ENCODE measurements at places on chromosomes 2 and 18. TPM values are rescaled to one million over a fixed set of nuclear protein-coding genes. Genes with fewer than 3 reads are reported as not detected.

DNA sequence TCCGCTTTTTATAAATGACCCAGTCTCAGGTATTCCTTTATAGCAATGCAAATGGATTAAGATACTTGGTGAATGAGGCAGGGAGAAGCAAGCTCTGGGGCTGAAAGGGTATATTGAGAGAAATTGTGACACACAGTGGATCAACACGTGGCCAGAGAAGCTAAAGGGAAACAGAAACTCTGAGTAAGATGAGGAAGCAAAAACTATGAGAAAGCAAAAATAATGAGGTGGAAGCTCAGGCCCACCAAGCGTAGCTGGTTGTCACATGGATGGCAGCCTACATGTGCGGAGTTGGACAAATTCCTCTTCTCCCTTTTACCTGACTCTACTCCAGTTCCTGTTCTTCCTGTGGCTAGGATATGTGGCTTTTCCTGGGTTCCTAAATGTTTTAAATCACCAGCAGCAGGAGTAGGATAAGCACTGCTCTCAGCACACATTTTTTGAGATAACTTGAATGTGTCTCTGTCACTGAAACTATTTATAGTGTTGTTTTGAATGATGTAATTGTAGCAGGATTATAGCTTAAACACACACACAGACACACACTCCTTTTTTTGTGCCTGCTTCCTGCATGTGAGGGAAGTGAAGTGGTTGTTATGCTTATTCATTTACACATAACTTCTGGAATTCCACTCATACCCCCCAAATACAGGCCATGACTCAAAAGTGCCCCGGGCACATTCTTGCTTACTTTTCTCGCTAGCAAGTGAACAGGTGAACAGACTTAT, 30.1 kb upstream of the EPC2 start:
- H3K4me3 ChIP-seq = no peak overlapping the region
- no peaks in the 10 kb centered on the region for H3K27me3 ChIP-seq
- peaks cover 4% of the 10 kb centered on the region for H3K4me1 ChIP-seq
- peak overlapping the region; percentile 76 for H3K27ac ChIP-seq

GRCh38 chr2:172403402-172403801, 24.0 kb upstream of the ITGA6 start:
- peaks cover 7% of the 10 kb centered on the region for H3K4me1 ChIP-seq
- H3K27ac ChIP-seq = peak overlapping the region; percentile 78
- H3K4me3 ChIP-seq = no peak overlapping the region
- no peak for DNase-seq
- H3K27me3 ChIP-seq = no peaks in the 10 kb centered on the region

- no peaks in the 10 kb centered on the region for H3K36me3 ChIP-seq
- H3K27ac ChIP-seq = no peak overlapping the region
- no peaks in the 10 kb centered on the region for H3K27me3 ChIP-seq
- no peaks in the 10 kb centered on the region for H3K4me1 ChIP-seq
- DNase-seq = no peak
Observed at GRCh38 chr2:67656875-67657274, 259.7 kb downstream of the ETAA1 start.

DNA sequence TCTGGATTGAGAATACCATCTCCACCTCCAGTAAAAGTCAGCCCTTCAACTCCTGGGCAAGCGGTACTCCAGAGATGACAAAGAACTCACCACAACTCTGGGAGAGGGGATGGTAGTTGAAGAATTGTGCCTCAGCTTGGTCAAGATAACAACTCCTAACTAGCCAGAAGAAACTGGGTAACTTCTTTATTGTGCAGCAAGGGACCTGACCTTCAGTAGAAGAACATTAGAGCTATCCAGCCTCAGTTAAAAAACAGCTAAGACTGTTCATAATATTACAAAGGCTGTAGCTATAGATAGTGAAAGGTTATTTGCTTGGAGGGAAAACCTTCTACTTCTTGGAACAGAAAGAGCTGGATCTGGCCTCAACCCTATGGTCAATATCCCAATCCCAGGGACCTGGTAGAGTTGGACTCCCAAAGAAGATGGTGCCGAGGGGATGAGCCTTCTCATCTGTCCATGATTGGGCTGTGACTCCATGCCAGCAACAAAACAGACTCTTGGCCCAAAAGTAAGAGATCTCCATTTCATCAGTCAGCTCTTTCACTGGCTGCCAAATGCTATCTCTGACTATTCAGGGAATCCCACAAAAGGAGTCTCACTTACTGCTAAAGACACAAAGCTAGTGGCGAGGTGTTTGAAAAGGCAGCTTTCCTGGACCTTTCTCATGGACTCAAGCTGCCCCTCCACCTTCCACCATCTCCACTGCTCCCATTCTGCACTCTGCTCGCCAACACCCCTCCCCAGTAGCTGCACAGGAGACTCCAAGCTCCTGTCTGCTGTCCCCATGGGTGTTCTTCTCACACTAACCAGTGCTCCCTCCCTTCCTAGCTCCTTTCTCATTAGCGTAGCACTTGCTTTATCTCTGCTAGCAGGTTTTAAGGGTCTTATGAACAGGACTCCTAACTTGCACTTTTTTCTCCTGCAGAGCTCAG, 145.8 kb downstream of the CAPN13 start:
- no peaks in the 10 kb centered on the region for H3K27me3 ChIP-seq
- no peaks in the 10 kb centered on the region for H3K4me1 ChIP-seq
- H3K36me3 ChIP-seq = no peaks in the 10 kb centered on the region
- DNase-seq = no peak
- no peak overlapping the region for H3K4me3 ChIP-seq
- no peak overlapping the region for H3K27ac ChIP-seq

KLHL41 gene
- total RNA-seq = 3.9 TPM

DNA sequence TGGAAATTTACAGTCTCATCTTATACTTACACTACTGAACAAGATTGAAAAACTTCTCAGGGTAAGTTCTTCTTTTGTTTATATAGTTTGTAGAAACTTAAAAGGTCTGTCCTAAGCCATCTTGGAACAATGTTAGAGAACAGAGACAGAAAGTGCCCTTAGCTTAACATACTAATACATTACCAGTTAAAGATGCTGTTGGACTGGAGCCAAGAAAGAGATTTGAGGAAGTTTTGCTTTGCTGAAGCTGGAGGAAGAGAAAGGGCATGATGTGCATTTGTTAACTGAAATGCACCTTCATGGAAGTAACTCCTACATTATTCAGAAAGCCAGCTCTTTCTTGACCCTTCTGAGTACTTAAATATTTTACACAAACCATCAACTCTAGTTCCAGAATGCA, 66.5 kb upstream of the TNFRSF11A start:
- no peak overlapping the region for H3K4me3 ChIP-seq
- peak; percentile 9 for DNase-seq
- H3K36me3 ChIP-seq = no peaks in the 10 kb centered on the region
- no peaks in the 10 kb centered on the region for H3K27me3 ChIP-seq
- no peak overlapping the region for H3K27ac ChIP-seq
- H3K4me1 ChIP-seq = no peaks in the 10 kb centered on the region

DNA sequence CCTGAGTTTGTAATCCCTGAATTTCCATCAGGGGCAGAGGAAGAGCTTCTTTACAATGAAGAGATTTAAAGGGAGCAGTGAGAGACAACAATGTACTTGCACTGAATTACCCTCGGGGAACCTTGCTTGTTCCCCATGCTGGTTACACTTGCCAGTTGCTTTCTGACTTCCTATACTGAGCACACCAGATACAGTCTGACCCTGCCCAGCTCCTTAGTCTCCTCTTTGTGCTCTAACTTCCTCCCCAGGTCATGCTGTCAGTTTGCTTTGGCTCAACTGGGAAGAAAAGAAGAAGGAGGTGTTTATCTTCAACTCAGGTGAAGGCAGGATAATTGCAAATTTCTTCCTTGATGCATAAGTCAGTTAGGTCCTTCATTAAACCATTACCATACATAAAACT, 658.4 kb downstream of the NYAP2 start:
- H3K4me1 ChIP-seq = no peaks in the 10 kb centered on the region
- DNase-seq = no peak
- H3K36me3 ChIP-seq = no peaks in the 10 kb centered on the region
- H3K27me3 ChIP-seq = no peaks in the 10 kb centered on the region
